ENCODE measurements at places on chromosomes 11 and 22. TPM values are rescaled to one million over a fixed set of nuclear protein-coding genes. Genes with fewer than 3 reads are reported as not detected.

- no peaks in the 10 kb centered on the region for H3K4me1 ChIP-seq
- H3K27ac ChIP-seq, result no peak overlapping the region
- no peaks in the 10 kb centered on the region for H3K36me3 ChIP-seq
These were observed 134.1 kb downstream of the NAV2 start for GRCh38 chr11:19846654-19847305.

INPP5J gene
- 7.0 TPM for total RNA-seq

GRCh38 chr11:92222701-92223100, 1.9 kb upstream of the FAT3 start:
- H3K27me3 ChIP-seq, result peaks cover 29% of the 10 kb centered on the region
- no peaks in the 10 kb centered on the region for H3K4me1 ChIP-seq
- no peaks in the 10 kb centered on the region for H3K36me3 ChIP-seq
- no peak for DNase-seq
- no peak overlapping the region for H3K4me3 ChIP-seq

DNA sequence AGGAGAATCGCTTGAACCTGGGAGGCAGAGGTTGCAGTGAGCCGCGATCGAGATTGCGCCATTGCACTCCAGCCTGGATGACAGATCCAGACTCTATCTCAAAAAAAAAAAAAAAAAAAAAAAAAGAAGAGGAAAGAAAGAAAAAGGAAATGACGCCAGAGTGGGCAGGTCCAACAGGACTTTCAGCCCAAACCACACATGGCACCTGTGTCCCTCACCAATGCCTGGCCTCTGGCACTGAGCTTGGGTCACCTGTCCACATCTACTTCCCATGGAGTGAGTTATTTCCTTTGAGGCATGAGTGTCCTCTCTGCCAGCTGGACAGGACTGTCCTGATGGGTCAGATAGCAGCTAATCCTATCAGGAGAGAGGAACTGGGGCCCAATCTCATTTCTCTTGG, 15.2 kb upstream of the GCAT start:
- H3K4me3 ChIP-seq, result no peak overlapping the region
- H3K27ac ChIP-seq, result no peak overlapping the region
- peaks cover 3% of the 10 kb centered on the region for H3K4me1 ChIP-seq
- no peaks in the 10 kb centered on the region for H3K36me3 ChIP-seq
- DNase-seq, result no peak

GRCh38 chr11:34235591-34236071, 122.2 kb downstream of the ABTB2 start:
- no peak for DNase-seq
- H3K27ac ChIP-seq, result no peak overlapping the region
- peaks cover 10% of the 10 kb centered on the region for H3K4me1 ChIP-seq
- no peaks in the 10 kb centered on the region for H3K36me3 ChIP-seq
- H3K4me3 ChIP-seq, result no peak overlapping the region

ADAMTS15 gene
- total RNA-seq, result 0.04 TPM

SLC22A8 gene
- not detected for total RNA-seq

GRCh38 chr11:77262803-77263202, 38.7 kb downstream of the GDPD4 start:
- H3K27me3 ChIP-seq, result no peaks in the 10 kb centered on the region
- H3K4me1 ChIP-seq, result no peaks in the 10 kb centered on the region
- no peak overlapping the region for H3K27ac ChIP-seq
- H3K4me3 ChIP-seq, result no peak overlapping the region
- no peak for DNase-seq

- H3K4me1 ChIP-seq, result no peaks in the 10 kb centered on the region
- no peak overlapping the region for H3K27ac ChIP-seq
- H3K4me3 ChIP-seq, result no peak overlapping the region
- no peak for DNase-seq
These were observed 468.6 kb downstream of the BRD1 start for GRCh38 chr22:49359076-49359475.

- H3K4me1 ChIP-seq, result no peaks in the 10 kb centered on the region
- H3K36me3 ChIP-seq, result no peaks in the 10 kb centered on the region
- H3K4me3 ChIP-seq, result no peak overlapping the region
These were observed 54.6 kb upstream of the ASPHD2 start for GRCh38 chr22:26374391-26375026.

DNA sequence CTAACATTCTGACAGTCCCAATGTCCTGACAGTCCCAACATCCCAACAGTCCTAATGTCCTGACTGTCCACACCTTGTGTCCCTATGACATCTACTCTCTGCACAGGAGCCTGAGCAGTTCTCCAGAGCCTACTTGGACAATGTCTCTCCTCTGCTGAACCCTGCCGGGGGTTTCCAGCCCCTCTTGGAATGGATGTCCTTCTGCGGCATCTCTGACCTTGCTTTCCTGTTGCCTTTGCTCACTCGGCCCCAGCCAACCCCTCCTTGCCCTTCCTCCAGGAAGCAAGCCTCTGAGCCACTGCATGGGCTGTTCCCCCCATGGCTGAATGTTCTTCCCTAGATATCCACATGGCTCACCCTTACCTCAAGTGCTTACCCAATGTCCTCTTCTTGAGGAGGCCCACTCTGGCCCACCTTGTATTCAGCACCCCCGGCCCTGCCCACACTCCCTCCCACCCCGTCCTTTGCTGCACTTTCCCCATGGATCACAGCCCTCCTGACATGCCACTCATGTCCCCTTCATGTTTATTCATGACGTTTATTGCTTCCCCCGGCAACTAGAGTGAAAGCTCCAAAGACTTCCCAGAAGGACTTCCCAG, 59.5 kb downstream of the DHCR7 start:
- H3K27ac ChIP-seq, result no peak overlapping the region
- no peak overlapping the region for H3K4me3 ChIP-seq
- no peaks in the 10 kb centered on the region for H3K4me1 ChIP-seq

GRCh38 chr11:68680541-68681231, 3.7 kb upstream of the GAL start:
- peaks cover 4% of the 10 kb centered on the region for H3K36me3 ChIP-seq
- H3K27ac ChIP-seq, result no peak overlapping the region

C22orf42 gene
- total RNA-seq, result not detected

DNA sequence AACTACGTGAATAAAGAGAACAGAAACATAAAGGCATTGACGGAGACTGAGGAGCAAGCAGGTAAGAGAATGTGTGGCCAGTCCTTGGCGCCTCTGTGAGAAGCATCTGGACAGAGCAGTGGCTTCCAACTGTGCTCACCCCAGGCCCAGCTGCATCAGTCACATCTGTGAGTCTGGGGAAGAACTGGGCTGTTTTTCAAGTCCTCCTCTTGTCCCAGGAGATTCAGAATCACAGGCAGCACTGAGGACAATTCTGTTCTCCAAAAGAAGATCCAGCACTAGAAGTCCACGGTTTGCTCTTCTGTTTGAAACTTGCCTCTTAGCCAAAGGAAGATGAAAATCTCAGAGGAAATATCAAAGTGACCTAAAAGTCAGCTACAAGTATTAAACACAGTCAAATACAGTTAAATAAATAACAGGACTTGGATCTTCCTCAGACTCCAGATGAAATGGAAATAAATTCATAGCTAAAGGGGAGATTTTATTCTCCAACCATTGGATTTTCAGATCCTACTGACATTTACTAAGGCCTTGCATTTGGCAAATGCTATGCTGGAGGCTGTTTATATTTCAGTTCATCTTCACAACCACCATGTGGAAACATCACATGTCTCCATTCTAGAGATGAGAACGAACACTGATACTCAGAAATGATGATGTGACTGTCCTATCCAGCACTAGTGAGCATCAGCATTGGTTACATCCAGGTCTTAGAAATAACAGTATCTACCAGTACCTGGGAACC, 14.1 kb downstream of the FAM181B start:
- H3K4me1 ChIP-seq, result no peaks in the 10 kb centered on the region
- no peak overlapping the region for H3K4me3 ChIP-seq
- DNase-seq, result no peak
- H3K36me3 ChIP-seq, result no peaks in the 10 kb centered on the region
- H3K27ac ChIP-seq, result no peak overlapping the region

GRCh38 chr22:20159076-20159475, 8.2 kb upstream of the CCDC188 start:
- peaks cover 54% of the 10 kb centered on the region for H3K27me3 ChIP-seq
- no peaks in the 10 kb centered on the region for H3K4me1 ChIP-seq
- H3K27ac ChIP-seq, result no peak overlapping the region
- no peak overlapping the region for H3K4me3 ChIP-seq
- H3K36me3 ChIP-seq, result no peaks in the 10 kb centered on the region

DERL3 gene
- total RNA-seq, result 9.2 TPM

DNA sequence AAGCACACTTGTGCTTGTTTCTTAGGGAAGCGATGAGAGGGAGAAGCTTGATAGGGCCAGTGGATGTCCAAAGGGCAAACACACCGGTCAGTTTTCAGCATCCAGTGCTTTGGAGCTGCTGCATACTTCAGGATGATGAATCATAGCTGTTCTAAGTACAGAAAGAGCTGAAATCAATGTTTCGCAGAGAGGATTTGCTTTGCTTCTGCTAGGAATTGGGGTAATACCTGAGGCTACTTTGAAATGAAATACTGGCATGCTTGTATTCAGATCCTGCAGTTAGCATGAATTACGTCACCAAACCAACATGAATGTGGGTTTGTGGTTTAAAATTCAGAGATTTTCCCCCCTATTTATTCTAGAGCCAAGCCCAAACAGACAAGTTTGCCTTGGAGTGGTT, 41.7 kb upstream of the SC5D start:
- peaks cover 9% of the 10 kb centered on the region for H3K27me3 ChIP-seq
- peaks cover 7% of the 10 kb centered on the region for H3K4me1 ChIP-seq
- no peak for DNase-seq
- no peaks in the 10 kb centered on the region for H3K36me3 ChIP-seq

GAB4 gene
- not detected for total RNA-seq

DNA sequence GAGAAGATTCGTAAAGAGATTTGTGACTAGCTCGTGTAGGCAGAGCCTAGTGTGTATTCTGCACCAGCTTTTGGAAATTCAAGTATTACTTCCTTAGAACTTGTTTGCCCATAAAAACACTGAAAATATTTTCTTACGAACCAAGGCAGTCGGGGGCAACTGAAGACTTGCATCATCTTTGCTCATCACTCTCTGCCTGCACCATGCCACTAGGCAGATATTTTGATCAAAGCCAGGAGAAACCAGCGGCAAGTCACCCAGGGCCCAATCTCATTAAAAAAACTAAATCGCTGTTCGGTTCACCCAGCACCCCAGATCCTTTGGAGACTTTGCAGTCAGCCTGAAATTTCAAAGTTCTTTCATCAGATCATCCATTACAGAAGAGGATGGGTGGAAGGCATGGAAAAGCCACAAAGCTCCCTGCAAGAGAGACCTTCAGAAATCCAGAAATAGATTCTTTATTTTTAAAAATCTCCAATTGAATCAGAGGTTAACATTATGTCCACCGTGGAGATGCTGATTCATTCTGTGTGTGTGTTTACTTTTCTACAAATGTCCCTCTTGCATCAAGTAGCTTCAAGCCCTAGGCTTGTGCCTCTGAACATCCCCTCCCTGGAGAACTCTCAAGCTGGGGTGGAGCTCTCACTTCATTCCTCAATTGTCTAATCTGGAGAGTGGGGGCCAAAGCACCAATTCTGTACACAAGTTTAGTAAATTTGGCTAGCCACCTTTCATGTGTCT, 78.4 kb downstream of the ETS1 start:
- no peak overlapping the region for H3K27ac ChIP-seq
- peaks cover 6% of the 10 kb centered on the region for H3K27me3 ChIP-seq
- DNase-seq, result no peak
- no peaks in the 10 kb centered on the region for H3K4me1 ChIP-seq
- no peak overlapping the region for H3K4me3 ChIP-seq

DNA sequence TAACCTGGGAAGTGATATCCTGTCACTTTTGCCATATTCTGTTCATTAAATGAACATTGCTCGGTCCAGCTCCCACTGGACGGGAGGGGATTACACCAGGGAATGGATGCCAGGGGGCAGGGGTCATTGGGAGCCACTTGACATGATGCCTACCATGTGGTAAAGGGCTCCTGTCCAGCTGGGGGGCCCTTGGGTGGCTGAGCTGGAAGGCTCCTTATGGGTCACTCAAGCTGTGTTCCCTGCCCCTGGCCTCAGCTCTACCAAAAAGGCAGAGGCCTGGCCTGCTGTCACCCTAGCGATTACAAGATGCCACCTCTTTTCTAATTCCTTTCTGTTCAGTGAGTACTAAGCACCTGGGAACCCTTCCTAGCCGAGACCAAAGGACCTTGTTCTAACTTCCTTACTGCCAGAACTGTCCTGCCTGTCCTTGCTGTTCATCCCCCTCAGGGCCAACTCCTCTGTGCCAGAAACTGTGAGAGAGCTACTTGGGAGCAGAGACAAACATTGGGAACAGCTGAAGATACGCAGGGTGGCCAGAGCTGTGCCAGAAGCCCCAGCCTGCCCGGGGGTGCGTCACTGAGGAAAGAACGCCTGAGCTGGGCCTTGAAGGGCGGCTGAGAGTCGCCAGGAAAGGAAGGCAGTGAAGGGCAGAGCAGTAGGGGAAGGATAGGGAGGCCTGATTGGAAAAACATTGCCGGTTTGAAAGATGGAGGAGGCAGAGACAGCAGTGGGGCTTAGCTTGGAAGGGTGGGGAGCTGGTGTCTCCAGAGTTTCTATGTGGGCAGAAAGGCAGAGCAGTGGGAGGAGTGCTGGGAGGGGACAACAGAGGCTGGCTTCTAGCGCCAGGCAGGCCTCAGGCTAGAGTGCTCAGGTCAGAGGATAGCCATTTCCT, 12.7 kb upstream of the UVRAG start:
- DNase-seq, result no peak
- no peaks in the 10 kb centered on the region for H3K36me3 ChIP-seq
- no peak overlapping the region for H3K27ac ChIP-seq
- H3K27me3 ChIP-seq, result no peaks in the 10 kb centered on the region

DNA sequence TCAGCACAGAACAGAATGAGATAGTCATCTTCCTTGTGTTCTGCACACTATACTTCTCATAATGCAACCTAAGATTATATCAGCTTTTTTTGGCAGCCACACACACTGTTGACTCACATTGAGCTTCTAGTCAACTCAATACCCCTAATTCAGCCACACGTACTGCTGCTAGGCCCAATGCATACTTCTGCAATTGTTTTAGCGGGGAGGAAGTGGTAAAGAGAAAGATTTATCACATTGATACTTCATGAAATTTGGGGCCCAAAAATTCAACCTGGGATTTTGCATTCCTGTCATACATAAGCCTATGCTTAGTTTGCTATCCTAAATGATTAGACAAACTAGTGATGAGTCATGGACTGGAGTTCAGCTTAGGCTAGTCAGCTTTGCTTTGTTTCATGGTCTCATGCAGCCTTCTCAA, 8.6 kb upstream of the UPB1 start:
- H3K36me3 ChIP-seq, result no peaks in the 10 kb centered on the region
- DNase-seq, result no peak
- H3K27ac ChIP-seq, result no peak overlapping the region
- no peak overlapping the region for H3K4me3 ChIP-seq
- H3K4me1 ChIP-seq, result no peaks in the 10 kb centered on the region

DNA sequence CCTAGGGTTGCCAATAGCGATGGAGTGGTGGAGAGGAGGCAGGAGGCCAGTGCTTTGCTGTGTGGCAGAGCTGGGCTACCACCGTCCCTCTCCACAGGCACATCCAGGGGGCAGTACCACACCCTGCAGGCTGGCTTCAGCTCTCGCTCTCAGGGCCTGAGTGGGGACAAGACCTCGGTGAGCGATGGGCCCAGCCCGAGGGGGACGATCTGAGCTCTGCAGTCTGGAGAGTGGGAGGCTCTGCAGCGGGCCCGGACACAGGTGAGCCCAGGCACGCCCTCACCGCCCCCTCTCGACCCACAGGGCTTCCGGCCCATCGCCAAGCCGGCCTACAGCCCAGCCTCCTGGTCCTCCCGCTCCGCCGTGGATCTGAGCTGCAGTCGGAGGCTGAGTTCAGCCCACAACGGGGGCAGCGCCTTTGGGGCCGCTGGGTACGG, 2.5 kb downstream of the PKP3 start:
- H3K27me3 ChIP-seq, result no peaks in the 10 kb centered on the region
- DNase-seq, result no peak
- no peak overlapping the region for H3K27ac ChIP-seq
- H3K4me3 ChIP-seq, result no peak overlapping the region

All from K562 (cell line).